GF-D8 (cell line): ENCODE measurements at places on chromosomes 11 and 22.

DNA sequence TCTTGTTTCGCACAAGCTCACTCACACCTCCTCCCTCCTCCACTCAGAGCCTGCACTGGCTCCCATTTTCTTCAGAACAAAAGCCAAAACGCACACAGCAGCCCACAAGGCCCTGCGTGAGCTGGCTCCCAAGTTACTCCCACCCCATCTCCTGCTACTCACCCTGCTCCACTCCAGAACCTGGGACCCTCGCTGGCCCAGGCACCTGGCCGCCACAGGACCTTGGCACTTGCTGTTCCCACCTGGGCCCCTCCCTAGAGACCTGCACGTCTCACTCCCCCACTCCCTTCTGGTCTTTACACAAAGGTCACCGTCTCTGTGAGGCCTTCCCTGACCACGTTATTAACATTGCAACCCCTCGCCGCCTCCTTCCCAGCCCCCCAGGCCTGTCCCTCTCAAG is 945 bp upstream of the MFNG start:
- DNase-seq = no peak

DNA sequence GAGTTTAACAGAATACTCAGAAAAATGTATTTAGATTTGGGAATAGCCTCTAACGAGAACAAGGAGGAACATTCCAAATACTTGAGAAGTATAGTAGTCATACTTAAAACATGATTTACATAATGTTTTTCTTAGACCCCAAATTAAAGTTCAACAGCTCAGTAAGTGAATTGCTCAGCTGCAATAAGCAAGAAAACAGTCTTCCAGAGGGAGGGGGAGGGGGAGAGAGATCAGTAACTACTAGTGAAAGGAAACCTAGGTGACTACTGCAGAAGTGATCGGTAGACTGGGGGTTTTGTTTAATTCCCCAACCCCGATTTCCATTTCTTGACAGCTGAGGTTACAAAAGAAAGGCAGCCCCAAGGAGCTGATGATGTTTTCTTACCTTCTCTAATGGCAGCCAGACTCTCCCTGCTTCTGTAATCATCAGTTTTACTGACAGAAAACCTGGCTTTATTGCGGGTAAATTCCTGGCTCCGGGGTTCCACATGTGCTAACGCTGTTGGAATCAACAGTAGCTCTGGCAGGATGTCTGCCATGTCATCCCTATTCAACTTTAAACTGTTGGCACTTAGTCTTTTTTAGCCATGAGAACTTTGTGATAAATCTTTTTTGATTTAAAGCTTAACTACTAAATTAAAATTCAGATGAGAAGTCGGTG is 82.4 kb upstream of the BIRC3 start:
- DNase-seq = no peak

GRCh38 chr22:45334068-45334467 is 24.3 kb downstream of the FAM118A start:
- no peak for DNase-seq

DNA sequence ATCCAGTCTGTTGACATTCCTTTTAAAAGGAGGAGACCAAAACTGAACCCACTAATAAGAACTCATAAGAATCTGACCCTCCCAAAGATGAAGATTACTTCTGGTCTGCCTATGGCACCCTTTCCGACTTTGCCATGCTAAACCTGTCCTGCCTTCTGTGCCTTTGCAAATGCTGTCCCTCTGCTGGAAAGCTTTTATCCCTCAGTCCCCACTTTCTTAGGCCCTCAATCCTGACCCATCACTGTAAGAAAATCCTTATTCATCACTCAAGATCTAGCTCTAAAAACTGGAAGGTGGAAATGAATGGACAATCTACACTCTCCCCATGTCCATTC is 10.4 kb downstream of the MPZL3 start:
- DNase-seq = no peak

DNA sequence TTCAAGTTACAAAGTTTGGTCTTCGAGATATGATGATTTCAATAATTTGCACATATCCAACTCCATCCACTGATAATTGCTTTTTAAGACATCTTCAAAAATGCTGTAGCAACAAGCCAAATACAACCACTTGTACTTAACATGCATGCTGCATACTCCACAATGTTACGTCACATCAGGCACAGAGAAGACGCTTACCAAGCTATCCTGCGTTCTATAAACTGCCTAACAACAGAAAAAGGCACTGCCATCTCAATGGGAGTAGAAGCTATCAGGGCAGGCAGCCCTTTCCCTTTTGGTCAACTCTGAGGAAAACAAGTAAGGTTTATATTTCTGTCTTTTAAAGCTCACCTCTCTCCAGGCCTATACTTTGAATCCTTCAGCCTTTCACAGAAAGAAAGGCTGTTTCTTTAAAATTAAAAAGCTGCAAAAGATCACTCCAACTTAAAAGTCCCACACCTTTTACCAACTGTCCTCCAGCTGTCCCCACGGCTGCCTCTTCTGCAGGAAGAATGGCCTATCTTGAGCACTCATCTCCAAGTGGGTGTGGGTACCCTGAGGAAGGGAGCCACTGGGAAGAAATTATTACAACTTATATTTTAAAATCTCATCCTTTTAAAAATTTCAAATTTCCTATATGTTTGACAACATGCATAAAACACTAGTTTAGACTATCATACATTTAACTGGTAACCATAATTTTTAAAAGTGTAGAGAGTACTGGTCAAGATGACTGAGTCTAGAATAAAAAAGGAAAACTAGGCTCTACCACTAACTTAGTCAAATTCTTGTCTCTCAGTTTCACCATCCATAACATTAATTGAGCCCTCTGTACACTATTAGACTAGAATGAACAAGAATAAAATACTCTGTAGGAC is 14.5 kb downstream of the PHF21A start:
- peak; percentile 22 for DNase-seq

DNA sequence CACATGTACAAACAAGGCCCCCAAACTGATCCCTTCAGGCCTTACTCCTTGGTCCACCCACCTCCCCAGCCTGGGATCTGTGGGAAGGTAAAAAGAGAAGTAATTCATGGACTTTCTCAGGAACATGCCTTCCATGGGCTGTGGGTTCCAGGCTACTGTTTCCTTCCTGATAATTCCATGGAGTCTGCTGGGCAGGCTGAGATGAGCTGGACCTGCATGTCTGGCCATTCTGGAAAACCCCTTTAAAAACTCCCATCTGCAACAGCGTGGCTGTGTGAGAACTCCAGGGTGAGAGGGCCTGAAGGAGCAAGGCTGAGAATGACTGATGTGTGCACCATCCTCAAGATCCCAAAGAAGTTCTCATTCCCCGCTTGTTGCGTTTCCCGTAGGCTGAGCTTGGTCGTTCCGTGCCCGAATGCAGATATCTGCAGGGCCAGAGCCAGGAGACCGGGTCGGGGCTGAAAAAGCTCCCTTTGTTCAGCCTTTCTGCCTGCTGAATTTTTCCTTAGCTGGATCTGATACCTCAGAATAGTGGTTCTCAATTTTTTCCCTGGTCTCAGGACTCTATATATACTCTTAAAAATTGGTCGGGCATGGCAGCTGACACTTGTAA is 72.9 kb downstream of the NAT10 start:
- DNase-seq = no peak

DNA sequence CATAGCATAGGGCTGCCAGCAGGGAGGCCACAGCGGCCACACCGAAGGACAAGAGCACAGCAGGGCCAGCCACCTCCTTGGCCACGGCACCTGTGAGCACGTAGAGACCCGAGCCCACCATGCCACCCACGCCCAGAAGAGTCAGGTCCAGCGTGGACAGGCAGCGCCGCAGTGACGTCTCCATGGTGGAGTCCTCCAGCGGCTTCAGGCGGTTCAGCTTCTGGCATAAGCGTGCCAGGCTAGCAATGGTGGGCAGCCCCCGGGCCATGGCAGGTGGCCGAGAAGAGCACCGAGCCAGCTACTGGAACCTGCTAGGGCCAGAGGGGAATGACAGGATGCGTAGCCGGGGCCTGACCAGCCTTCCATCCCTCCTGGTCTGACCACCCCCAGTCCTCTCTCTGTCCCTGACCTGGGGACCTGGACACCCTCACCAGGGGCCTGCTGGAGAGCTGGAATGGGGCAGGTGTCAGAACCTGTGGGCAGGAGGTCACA is 770 bp downstream of the SLC7A4 start:
- no peak for DNase-seq

- no peak for DNase-seq
Observed at GRCh38 chr11:75246671-75247350, 6.2 kb downstream of the TPBGL start.

DNA sequence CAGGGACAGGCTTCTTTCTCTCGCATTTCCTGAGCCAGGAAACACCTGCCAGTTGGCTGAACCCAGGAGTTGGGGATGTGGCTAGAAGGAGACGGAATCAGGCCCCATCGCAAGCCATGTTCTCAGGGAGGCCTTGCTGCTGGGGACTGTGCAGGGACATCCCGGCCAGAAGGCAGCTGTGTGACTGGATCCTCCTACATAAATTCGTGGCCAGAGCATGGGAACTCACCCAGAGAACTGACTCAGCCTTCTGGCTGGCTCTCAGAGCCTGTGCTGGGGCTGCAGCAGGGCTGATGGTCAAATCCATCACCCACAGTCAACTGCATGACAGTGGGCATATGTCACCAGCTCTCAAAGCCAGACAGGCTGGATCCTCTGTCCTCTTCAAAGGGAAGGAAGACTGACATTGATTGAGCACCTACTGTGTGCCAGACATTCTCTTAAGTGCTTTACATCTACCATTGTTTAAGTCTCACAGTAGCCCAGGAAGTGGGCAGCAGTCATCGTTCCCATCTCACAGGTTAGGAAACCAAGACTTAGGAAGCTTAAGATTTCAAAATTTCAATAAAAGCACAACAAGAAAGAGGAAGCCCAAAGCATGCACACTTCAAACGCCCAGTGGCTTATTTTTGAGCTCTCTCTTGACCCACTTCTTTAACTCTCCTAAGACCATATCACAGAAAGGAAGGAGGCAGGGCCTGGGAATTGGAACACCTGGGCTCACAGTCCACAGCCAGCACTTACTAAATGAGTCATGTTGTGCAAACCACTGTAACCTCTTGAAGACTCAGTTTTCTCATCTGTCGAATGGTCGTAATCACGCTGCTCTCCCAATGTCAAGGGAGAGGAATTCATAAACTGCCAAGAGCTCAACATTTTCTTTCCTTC is 30.9 kb upstream of the CACNG2 start:
- no peak for DNase-seq

DNA sequence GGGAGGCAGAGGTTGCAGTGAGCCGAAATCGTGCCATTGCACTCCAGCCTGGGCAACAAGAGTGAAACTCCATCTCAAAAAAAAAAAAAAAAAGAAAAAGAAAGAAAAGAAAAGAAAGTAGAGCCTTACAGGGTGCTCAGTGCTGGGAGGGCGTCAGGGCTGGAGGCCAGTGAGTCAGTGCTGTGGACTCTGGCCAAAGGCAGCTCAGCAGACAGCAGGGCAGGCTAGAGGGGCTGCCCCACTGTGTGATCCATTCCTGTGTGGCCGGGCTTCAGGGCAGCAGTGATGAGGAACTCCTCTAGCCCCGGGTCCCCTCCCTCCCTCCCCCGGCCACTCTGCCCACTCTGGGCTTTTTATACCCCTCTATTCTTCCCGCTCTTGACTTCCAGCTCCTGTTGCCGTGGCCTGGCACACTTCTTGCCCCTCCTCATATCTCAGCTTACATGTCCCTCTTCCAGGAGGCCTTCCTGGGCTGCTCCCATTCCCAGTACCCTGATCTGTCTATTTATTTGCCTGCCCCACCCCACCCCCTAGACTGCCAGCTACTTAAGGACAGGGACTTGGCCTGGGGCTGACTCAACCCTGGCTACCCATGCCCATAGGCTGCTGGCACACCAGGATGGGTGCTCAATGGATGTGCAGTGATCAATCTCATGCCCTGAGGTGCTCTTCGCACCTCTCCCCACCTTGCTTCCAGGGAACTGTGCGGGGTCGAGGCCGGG is 10.1 kb downstream of the SYT12 start:
- DNase-seq = no peak

DNA sequence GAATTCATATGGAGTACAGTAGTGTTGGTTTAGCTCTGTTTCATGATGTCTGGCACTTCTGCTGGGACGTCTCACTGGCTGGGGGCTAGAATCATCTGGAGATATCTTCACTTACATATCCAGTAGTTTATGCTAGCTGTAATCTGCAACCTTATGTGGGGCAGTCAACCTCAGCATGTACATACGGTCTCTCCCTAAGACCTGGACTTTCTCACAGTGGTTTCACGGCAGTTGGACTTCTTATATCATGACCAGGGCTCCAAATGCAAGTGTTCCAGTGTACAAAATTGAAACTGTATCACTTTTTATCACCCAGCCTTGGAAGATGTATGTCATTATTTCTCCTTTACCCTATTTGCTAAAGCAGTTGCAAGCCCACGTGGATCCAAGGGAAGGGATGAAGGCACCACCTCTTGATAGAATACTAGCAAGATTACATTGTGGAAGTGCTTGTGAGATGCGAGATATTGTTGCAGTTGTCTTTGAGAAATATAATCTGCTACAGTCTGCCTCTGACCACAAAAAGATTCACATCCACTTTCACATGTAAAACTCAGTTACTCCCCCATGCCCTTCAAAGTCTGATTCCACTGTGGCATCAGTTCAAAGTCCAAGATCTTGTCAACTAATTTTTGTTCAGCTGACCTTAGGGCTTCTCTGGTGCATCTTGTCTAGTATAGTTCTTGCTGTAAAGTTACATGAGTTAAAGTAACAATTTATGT is 316.6 kb upstream of the NCAM1 start:
- no peak for DNase-seq

DNA sequence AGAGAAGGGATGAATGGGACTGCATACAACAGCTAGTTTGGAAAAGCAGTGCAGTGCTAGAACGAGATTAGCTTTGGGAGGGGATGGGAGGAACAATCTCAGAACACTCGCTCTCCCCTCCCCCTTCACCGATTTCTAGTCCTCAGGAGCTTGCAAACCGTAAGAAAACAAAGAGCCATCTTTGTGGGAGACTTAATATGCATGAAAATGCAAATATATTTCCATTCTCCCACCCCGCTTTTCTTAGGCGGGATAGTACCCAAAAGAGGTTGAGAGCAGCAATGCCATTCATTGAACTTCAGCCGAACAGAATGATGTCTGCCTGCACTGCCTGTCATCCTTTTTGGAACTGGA is 1.1 kb downstream of the SPINDOC start:
- DNase-seq = no peak
